ENCODE measurements at places on chromosomes 12 and 14. TPM values are rescaled to one million over a fixed set of nuclear protein-coding genes. Genes with fewer than 3 reads are reported as not detected.

DNA sequence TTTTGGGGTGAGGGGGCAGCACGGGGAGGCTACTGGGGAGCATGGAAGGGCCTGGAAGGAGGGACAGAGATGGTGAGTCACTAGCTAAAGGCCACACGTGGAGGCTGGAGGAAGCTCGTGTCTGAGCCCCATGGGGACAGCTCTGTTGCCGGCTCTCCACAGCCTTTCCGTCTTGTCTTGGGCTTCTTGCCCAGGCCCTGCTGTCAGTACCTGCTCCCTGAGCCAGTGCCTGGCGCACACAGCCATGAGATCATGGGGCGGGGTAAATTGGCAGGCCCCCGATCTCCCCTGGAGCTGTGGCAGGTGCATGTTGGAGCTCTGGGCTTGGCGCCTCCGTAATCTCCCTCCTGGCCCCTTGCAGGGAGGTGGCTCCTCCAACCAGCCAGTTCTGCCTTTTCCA, 16.1 kb upstream of the KRT80 start:
- no peaks in the 10 kb centered on the region for H3K27me3 ChIP-seq
- peaks cover 60% of the 10 kb centered on the region for H3K4me1 ChIP-seq
- no peak overlapping the region for H3K4me3 ChIP-seq
- H3K27ac ChIP-seq = no peak overlapping the region

The IL26 gene
- total RNA-seq = 0.34 TPM

DNA sequence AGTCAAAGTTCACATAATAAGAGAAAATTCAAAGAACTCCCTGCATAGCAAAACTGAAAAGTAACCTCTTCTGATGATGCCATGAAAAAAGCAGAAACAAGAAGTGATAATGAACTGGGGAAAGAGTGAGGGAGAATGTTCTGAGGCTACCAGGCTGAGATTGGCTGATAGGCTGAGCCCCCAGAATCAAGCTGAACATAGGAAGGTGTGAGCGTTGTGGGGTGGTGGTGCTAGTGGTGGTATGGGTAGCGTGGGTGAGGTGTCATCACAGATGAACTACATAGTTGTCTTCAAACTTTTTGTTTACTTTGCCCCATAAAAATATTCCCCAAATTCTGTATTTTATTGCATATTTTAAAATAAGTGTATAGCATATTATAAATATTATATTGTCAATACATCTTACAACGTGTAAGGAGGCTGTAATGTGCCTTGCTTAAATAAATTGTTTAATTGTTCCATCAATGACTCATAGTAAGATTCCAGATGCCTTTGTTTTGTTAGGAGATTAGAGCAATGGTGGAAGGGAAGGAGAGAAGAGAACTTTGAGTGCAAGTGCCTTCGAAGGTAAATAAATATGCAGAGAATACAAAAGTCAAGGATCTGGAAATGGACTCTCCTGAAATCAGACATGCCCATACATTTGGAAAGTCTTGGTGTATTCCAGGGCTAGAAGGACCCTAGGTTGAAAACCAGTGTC, 15.8 kb upstream of the CFAP54 start:
- no peaks in the 10 kb centered on the region for H3K27me3 ChIP-seq
- no peak overlapping the region for H3K27ac ChIP-seq
- peaks cover 5% of the 10 kb centered on the region for H3K36me3 ChIP-seq
- peak; percentile 10 for DNase-seq
- H3K4me1 ChIP-seq = peaks cover 2% of the 10 kb centered on the region
- H3K4me3 ChIP-seq = no peak overlapping the region

DNA sequence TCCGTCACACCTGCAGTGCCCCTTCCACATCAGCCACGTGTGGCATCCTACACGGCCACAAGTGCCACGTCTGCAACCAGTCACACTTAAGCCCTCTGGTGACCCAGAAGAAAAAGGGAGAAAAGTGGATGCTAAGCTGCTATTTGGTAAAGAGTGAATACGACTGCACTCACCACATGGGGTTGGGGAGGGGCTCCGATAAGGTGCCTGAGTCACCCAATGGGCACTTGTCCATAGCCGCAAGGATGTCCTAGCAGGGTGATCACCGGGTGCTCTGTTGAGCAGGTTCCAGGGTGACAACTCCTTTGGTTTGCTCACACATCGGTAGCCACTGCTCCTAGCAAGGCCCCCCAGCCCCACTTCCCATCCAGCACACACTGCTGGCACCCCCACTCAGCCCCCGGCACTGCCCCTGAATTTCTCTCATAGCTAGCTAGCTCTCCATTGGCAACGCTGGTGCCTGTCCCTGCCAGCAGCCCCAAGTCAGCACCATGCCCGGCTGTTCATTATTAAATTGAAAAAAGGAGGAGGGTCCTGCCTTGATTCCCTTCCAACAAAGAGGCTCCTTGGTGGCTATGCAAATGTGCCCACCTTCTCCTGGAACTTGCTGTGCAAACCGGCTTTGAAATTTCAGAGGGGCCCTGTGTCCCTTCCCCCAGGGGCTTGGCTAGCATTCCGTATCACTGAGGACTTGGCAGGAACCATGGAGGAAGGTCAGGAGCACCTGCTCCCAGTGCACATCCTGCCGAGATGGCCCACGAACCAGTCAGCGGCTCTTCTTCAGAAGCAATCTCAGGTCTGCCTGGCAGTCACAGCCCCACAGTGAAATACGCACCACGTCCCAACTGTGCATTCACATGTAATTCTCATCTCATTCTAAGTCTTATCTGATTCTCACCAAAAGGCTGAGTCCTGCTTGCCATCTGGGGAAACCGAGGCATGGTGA, 227.7 kb upstream of the DIO3 start:
- peak; percentile 67 for DNase-seq
- H3K27ac ChIP-seq = no peak overlapping the region
- H3K27me3 ChIP-seq = no peaks in the 10 kb centered on the region

The MBIP gene
- 26.2 TPM for total RNA-seq

DNA sequence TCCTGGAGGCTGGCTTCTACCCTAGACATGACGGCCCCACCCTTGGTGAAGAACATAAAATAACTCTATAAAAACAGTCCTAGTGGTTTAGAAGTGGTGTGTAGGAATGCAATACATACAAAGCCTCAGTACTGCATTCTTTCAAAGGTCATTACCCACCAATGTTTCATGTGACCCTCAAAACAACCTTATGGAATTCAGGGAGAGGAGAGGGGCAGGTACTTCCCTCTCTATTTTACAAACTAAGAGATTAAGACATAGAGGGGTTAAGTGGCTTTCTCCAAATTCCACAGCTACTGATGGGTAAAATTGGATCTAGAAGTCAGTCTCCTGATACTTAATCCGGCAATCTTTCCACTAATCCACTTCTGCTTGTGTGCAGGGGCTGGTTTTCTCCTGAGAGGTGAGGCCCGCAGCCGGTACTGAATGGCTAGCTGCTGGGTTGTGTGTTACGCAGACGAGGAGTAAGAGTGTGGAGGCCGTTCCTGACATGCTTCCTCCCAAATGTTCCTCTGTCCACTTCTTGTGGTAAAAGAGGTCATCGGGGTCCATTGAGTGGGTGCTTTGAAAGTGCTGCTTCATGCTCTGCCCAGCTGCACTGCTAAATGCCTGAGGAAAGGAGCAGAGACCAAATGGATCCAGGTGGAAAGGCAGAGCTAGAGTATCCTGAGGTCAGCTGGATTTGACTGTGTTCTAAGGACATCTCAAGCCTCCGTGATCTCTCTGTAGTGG, 16.2 kb downstream of the SLC7A8 start:
- H3K36me3 ChIP-seq = peaks cover 3% of the 10 kb centered on the region
- H3K27ac ChIP-seq = no peak overlapping the region
- no peaks in the 10 kb centered on the region for H3K4me1 ChIP-seq
- H3K4me3 ChIP-seq = no peak overlapping the region

The CFAP54 gene
- 0.24 TPM for total RNA-seq

- no peaks in the 10 kb centered on the region for H3K27me3 ChIP-seq
- H3K27ac ChIP-seq = peak overlapping the region; percentile 83
- H3K4me3 ChIP-seq = peak overlapping the region; percentile 42
- H3K4me1 ChIP-seq = peaks cover 33% of the 10 kb centered on the region
- no peak for DNase-seq
Observed at GRCh38 chr12:26691234-26691970, 141.6 kb downstream of the ITPR2 start.

The CLEC12A gene
- not detected for total RNA-seq

- H3K36me3 ChIP-seq = peaks cover 39% of the 10 kb centered on the region
- DNase-seq = no peak
- H3K27ac ChIP-seq = peak overlapping the region; percentile 50
- H3K4me3 ChIP-seq = no peak overlapping the region
Observed at GRCh38 chr14:81519200-81520011, 14.2 kb downstream of the SEL1L start.

DNA sequence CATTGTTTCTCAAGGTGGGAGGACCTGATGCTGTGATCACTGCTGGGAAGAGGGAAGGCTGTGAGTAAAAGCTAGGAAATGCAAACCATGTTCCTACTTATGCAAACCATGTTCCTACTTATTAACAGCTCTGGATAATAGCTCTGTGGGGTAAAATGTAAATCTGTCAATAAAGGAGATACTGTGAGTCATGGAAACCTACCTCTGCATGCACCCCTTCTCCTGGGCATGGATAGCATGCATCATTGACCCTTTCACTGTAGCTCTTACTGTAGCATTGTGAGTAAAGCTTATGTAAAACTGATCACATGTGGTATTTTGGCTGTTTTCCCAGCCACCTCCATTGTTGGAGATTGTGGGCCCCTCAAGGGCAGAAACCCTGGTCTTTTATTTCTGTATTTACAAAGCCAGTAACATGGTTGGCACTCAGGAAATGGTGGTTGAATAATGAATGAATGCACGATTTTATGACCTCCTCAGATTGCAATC, 253.7 kb downstream of the GRIN2B start:
- H3K4me1 ChIP-seq = no peaks in the 10 kb centered on the region
- H3K36me3 ChIP-seq = no peaks in the 10 kb centered on the region
- H3K27me3 ChIP-seq = no peaks in the 10 kb centered on the region
- H3K27ac ChIP-seq = no peak overlapping the region
- H3K4me3 ChIP-seq = no peak overlapping the region

DNA sequence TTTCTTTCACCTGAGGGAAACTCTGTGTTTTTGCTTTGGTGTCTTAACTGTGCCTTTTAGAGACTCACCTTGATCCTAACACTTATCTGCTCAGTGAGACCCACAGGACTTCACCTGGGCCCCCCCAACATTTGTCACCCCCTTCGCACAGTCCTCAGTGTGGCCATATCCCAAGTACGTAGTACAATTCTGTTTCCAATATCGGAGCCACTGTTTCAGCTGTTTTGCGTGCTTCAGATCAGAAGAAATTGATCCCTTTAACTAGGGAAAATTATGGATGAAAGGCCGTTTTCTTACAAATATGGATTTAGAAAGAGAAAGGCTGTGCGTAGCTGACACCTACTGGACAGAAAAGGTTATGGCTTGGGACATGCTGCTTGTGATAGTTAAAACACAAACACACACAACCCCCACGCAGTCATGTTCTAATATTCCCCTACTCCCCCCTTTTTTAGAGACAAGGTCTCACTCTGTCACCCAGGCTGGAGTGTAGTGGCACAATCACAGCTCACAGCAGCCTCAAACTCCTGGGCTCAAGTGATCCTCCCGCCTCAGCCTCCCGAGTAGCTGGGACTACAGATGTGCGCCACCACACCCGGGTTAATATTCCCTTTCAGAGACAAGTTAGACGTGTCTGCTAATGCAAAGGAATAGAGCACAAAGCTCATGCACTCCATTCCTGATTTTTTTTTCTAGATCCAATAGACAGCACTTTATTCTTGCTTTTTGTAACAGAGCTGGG, 3.6 kb upstream of the SLC7A8 start:
- DNase-seq = no peak
- no peak overlapping the region for H3K4me3 ChIP-seq
- no peaks in the 10 kb centered on the region for H3K36me3 ChIP-seq

- no peak for DNase-seq
- no peak overlapping the region for H3K4me3 ChIP-seq
- H3K27me3 ChIP-seq = no peaks in the 10 kb centered on the region
Observed at GRCh38 chr14:50977863-50978528, 33.7 kb upstream of the PYGL start.

GRCh38 chr14:31508135-31508534, 20.3 kb upstream of the GPR33 start:
- H3K27ac ChIP-seq = no peak overlapping the region
- no peak for DNase-seq
- H3K36me3 ChIP-seq = no peaks in the 10 kb centered on the region
- no peak overlapping the region for H3K4me3 ChIP-seq
- H3K27me3 ChIP-seq = no peaks in the 10 kb centered on the region
- H3K4me1 ChIP-seq = peaks cover 26% of the 10 kb centered on the region
